NCI-H1417 treated with DMSO at 0.1 percent for 48 hours (cell line): ENCODE measurements at places on chromosomes 1 and 21.

GRCh38 chr1:59598120-59598440 lies 216.7 kb upstream of the HOOK1 start:
- no peak for DNase-seq

DNA sequence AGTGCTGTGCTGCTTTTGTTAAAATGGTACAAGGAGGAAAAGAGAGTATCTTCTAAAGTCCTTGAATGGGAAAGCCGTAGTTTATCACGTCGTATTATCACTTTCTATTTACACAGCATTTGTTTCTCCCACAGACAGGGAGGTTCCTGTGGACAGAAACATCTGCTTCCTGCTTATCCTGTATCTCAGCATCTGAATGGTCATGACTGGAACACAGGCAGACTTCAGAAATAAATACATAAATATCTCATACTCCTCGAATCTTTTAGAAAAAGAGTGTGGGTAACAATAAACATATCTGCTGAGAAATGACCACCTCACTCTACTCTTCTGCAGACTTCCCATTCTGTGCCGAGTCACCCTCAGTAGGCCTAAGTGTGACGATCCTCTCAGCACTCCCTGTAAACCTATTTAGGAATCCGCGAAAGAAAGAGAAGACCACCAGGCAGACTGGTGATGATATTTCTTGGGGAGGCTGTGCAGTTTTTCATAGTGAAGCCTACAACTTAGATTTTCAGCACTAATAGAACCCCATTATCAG lies 393.5 kb downstream of the SMYD3 start:
- DNase-seq = no peak

DNA sequence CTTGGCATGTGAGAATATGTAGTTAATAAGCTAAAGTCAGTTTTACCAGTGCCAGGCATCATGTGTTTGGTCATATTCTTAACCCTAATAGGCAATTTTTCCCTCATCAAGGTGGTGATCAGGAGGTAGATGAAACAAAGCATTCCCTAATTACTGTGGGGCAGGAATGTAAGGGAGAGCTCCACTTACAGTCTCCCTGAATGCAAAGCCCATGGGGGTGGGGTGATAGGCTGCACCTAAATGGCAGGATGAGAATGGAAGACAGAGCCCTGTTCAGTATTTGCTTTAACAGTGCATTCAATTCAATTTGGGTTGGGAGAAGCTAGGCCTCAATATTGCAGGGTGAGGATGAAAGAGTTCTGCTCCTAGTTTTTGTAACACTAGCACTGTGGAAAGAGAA lies 23.4 kb downstream of the ZNF678 start:
- no peak for DNase-seq

DNA sequence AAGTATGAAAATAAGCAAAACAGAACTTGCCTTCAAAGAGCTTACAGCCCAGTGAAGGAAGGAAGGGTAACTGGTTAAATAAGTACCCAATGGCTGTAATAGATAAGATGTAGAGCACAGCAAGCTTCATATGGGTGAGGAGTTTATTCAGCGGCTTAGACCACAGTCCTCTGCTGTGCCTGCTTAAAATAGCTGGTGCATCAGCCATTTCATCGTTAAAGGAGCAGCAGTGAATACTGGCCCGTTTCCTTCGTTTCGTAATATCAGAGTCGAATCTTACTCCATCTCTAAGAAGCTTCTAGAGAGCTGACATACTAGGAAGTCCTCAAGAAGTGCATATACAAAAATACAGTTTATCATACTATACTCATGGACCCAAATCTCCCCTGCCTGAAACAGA lies 286.5 kb downstream of the NFIA start:
- no peak for DNase-seq

GRCh38 chr21:16258844-16259611 lies 529.2 kb downstream of the USP25 start:
- DNase-seq = no peak

- no peak for DNase-seq
Observed at GRCh38 chr1:206864939-206865671, at the start of gene IL20. Gene IL20, plus strand, starts transcription at chr1:206865623. Its CDS starts 230 bp downstream, at chr1:206865853.

GRCh38 chr1:223248001-223248769 lies 105.1 kb upstream of the TLR5 start:
- no peak for DNase-seq

- DNase-seq = no peak
Observed at GRCh38 chr1:20426923-20427322, 59.1 kb downstream of the CAMK2N1 start.

- DNase-seq = no peak
Observed at GRCh38 chr1:3504151-3504821, 49.8 kb downstream of the ARHGEF16 start.

- DNase-seq = no peak
Observed at GRCh38 chr1:1599030-1599934, 653 bp downstream of the FNDC10 start.

DNA sequence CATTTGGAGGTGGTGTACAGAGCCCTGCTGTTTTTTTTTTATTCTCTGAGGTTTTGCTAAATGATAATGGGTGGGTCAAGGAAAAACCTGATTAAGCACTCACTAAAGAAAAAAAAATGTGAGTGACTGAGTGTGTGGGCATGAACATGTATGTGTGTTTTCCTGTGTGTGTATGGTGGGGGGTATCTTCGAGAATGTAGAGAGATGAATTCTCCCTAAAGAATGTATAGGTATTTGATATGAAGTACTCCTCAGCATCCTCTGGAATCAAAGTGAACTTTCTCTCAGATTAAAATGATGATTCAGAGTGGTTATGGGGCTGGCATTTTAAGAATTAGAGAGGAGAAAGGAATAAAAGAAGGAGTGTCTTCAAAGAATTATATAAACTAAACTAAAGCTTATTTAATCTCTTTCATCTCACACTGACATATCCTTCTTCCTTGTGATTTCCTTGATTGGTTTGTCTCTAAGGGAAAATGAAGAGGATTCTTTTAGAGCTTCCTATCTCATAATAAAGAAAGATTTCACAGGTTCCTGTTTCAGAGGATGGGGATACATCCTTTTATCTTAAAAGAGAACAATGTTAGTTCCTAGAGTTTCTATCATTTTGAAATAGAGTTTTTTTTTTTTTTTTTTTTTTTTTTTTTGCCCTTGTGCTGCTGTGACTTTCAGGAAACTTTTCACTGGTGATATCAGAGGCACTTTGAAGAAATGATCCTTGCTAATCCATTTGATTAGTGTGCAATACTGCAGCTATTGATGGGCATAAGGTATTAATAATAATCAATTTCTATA lies 23.9 kb downstream of the S1PR1 start:
- no peak for DNase-seq

DNA sequence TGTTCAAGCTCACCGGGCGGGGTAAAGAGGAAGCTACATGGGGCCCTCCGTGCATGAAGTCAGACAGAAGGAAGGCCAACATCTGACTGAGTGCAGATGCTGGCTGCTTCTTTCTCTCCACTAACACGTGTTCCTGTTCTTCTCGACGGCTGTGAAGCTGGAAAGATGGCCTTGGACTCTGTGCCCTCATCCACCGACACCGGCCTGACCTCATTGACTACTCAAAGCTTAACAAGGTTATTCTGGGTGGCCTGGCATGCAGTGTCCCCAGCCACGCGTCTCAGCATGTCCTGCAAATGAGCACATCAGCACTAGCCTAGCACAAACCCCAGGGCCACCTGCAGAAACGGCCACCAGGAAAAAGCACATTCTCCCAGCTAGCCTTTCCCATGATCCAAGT lies 41.2 kb downstream of the ACTN2 start:
- no peak for DNase-seq

DNA sequence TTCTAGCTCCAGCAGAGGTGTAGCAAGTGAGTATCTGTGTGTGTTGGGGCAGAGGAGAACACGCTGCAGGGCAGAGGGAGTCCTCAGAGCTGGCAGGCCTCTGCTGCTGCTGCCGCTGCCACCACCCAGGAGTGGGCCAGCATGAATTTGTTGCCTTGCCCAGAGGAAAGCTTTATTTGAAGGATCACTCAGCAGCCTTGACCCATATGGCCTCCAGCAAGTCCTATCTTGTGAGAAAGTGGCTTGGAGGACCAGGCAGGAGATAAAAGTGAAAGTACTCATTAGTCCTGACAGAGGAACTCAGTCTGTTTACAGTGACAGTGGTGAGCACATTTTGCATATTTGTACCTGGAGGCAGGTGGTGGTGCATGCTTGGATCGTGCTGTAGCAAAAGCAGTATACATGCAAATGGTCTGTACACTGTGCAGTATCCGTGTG lies 3.1 kb downstream of the TRAF5 start:
- no peak for DNase-seq

GRCh38 chr1:66788231-66788939 lies 12.7 kb downstream of the INSL5 start:
- no peak for DNase-seq

DNA sequence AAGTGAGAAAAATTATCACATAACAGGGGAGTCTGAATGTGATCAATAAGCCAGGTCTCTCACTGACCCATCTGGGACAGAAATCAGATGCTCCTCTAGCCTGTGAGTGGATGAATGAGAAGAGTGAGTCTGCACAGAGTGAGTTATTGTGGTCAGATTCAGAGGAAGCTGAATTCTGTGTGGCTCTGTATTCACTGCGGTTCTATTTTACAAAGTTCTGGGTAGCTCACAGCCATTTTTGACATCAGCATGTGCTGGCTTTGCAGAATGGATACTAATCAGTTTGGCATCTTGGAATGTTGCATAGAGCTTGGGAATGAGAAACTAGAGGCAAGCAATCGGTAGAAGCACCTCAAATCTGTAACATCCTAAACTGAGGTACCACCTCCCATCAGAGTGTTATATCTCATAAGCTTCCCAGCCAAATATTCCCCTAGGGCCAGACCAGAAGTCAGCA lies 3.8 kb downstream of the COLGALT2 start:
- no peak for DNase-seq

DNA sequence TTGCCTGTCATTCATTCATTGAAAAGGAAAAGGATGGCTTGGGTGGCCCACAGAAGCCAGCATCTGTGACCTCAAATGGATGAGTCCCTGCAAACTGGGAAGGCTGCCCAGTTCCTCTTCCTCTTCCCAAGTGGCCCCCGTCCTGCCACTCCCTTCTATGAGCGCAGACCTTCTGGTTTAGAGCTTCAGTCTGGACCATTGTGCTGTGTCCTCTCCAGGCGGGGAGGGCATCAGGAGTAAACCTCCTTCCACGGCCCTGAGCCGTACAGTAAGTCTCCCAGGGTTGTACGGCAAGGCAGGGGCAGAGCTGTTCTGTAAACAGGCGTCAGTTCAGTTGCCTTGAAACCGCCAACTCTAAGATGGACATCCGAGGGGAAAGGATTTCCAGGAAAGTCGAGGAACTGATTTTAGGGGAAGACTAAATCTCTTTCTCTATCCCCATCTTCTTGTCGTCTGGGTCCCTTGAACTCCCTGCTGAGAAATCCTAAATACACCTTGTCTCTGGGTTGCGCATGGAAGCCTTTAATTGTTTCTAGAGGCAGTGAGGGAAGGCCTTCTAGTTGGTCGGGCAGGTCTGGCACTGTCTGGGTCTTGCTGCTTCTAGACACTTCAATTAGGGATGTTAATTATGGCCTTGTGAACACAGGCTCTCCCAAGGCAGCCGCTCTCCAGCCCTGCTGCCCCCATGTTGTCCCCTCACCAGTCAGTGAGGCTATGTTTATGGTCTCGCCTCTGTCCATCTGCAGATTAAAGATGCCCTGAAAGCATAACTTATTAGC lies 22.1 kb downstream of the SOX13 start:
- DNase-seq = peak; percentile 64

- DNase-seq = no peak
Observed at GRCh38 chr1:230823426-230823825, 44.9 kb downstream of the C1orf198 start.

DNA sequence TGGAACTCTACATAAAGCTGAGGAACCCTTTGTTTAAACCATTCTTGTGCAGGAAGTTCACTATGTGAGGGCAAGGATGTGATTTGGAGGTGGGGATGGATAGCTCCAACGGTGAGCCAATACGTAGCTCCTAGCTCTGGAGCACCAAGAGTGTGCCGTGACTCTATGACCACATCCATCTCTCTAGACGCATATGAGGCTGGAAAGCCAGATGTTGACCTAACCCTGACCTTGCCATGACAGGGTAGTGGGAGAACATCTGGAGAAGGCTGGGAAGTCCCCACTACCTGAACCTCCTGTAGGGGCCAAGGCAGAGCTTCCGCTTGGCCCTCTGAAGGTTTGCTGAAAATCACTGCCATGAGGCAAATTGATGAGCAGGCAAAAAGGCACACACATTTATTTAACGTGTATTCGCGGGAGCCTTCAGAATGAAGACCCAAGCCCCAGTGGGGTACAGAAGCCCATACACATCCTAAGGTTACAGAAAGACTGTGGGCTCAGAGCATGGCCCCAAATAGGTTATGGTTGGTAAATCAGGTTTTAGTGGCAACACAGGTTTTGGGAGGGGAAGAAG lies 43.4 kb downstream of the EIF2D start:
- no peak for DNase-seq

- peak; percentile 95 for DNase-seq
Observed at GRCh38 chr1:77031106-77031662, 163.9 kb downstream of the ST6GALNAC5 start.

GRCh38 chr1:43707190-43708001 lies at the start of gene ST3GAL3:
Gene ST3GAL3, plus strand, starts transcription at chr1:43707536. Its CDS starts 28,727 bp downstream, at chr1:43736263.
- peak; percentile 70 for DNase-seq

DNA sequence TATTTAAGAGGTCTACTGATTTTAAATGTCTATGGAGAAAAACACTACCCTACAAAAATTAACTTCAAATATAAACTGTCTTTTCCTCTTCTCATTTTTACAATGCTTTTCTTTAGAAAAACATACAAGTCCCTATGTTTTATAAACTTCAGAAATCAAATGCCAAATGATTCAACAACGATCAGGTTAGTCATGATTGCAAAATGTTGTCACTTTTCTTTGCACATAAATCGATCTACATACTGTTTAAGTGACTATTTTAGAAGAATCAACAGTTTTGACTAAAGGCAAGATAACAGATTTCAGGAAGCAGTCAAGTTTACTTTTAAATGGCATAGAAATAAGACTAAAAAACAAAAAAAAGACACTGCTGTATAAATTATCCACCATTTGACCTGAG lies 168.7 kb downstream of the GPATCH2 start:
- no peak for DNase-seq

GRCh38 chr1:9345922-9346321 lies 53.2 kb downstream of the SPSB1 start:
- no peak for DNase-seq

GRCh38 chr1:41322835-41323234 lies 38.4 kb upstream of the FOXO6 start:
- DNase-seq = no peak

GRCh38 chr1:21673277-21673780 lies 4.2 kb upstream of the RAP1GAP start:
- DNase-seq = no peak

DNA sequence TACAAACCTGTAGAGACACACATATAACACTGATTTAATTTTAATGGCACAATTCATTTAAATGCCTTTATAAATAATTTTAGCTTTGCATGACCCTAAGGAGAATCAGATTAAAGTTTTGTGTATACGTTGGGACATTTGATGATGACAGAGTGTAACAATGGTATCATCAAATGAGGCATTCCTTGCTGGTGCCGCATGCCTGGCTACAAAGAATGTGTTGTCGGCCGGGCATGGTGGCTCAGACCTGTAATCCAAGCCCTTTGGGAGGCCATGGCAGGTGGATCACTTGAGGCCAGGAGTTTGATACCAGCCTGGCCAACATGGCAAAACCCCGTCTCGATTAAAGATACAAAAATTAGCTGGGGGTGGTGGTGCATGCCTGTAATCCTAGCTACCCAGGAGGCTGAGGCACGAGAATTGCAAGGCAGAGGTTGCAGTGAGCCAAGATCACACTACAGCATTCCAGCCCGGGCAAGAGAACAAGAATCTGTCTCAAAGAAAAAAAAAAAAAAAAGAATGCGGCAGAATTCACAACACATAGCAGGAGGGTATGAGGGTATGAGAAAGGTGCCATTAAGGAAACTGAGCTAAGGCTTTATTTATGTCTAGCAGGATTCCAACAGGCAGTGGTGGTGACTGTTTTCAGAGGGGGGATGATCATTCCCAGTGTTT lies 58.9 kb downstream of the PTPN14 start:
- DNase-seq = no peak
